ENCODE measurements at places on chromosomes 16 and 17.

- peak; percentile 33 for DNase-seq
Observed at GRCh38 chr17:75848523-75849278, 4.5 kb upstream of the UNC13D start.

DNA sequence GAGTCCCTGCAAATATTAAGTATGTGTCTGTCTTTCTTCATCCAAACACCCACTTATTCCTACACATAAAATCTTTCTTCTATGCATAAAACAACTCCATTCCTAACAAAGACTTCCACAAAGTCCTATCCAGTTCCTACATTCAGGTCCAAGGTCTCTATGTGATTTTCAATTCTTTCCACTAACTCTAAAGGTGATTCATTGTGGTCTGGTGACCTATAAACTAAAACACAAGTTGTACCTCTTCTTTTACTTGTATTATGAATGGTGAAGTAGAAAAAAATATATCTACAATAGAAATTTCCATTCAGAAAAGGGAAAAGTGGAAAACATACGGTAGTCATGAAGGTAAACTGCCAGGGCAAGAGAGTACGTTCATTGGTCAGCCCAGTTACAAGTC lies 56.6 kb downstream of the USP32 start:
- DNase-seq, result no peak

GRCh38 chr16:3113765-3114479 lies 1.5 kb downstream of the ZNF205 start:
- DNase-seq, result no peak

GRCh38 chr16:8464979-8465378 lies 125.3 kb downstream of the TMEM114 start:
- no peak for DNase-seq

DNA sequence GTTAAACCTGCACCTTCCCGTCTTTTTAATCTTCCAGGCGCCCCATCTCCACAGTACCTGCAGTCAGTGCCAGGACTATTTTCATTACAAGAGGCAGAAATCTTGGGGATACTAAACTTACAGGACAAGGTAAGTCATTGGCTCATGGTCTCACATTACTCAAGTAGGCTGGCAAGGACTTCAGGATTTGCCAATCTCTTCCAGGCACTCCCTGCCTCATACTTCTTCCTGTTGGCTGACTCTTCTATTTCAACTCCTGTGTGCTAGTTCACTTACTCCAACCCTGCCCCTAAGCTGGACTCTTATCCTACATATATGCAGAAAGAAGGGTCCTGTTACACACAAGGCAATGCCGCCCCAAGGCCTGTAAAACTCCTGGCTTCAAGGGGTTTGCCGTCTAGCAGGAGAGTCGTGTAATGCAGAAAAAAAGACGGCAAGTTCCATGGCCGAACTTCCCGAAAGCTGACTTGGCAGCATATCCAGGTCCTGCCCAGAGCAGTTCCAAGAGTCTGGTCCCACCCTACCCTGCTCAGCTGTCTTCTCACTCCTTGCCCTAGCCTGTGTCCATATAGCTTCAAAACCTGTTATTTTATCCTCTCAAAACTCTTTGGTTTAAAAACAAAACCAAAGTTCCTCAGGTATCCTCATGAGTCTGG lies 14.8 kb downstream of the ERN1 start:
- no peak for DNase-seq

DNA sequence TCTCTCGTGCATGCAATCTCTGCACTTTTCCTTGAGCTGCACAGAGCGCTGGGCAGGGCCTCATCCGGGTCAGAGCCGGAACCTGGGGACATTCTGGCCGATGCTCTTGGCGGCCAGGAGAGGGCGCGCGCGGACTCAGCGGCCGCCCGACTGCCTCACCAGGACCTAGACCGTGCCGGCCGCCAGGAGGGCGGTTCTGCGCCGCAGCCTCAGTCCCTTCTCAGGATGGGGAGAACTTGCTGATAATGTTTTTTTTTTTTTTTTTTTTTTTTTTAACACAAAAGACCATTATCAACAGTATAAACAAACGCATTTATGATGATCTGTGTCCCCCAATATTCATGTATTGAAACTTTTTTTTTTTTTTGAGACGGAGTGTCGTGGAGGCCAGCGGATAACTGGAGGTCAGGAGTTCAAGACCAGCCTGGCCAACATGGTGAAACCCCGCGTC lies 8.1 kb upstream of the FLYWCH2 start:
- peak; percentile 78 for DNase-seq

DNA sequence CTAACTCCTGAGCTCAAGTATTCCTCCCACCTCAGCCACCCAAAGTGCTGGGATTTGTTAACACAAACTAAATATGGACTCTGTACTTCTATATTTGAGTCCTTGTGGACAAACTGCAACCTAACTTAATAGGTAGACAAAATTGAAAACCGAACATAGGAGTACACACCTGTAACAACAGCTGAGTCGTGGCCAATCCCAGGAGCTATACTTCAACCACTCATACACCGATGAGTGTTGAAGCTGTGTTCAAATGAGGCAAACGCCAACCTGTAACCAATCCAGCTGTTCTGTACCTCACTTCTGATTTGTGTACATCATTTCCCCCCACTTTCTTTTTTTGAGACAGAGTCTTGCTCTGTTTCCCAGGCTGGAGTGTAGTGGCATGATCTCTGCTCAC lies 471.5 kb upstream of the C16orf82 start:
- DNase-seq, result no peak

DNA sequence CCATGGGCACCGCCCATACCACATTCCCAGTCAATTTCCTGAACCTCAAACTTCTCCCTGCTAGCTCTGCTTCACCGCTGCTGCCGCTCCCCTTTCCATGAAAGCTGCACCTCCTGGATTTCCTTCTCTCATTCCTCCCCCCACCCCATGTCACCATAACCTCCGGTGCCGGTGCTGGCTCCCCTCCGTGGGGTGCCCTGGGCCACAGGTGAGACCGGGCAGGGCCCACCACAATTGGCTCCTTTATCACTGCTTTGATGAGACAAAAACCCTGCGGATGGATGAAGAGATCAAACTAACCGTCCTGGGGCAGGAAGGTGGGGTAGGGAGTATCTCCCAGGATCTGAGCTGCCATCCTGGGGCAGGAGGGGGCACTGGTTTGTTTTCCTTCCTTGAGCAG lies 111.3 kb upstream of the LHX1 start:
- DNase-seq, result no peak

GRCh38 chr16:2724816-2725348 lies 4.9 kb upstream of the PRSS27 start:
- no peak for DNase-seq

DNA sequence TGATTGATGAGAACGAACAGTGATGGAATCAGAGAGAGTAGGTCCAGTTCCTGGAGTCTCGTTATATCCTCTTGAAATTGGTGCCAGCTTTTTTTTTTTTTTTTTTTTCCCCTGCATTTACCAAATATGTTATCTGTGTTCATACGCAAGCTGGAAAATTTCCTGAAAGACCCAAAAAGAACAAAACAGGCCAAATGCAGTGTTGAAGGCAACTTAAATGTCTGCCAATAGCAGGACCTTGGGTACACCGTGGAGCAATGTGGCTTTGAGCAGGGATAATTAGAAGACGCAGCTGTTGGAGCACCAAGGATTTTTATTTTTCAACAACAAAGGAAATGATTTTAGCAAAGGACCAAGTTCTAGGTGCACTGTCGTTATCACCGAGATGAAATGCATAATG lies 105.0 kb downstream of the ABCC6 start:
- DNase-seq, result no peak

GRCh38 chr16:2782583-2783351 lies 4.6 kb downstream of the PRSS33 start:
- no peak for DNase-seq

- DNase-seq, result no peak
Observed at GRCh38 chr16:56341656-56342399, 83.5 kb downstream of the AMFR start.

DNA sequence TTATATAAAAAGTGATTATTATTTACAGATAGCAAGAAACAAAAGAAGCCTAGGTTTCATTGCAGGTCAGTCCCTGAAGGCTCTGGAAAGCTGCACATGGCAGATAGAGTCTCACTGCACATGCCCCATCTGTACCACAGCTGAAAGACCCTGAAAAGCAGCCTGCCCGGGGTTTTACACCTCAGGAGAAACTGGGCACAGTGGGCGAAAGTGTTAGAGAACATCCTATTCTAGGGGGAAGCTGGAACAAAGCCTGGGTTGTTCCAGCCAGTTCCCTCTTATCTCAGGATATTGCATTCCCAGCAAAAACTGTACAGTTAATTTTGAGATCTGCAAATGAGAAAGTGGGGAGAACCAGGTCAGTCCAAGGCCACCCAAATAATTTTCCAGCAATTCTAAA lies 419.7 kb downstream of the CNTNAP4 start:
- no peak for DNase-seq

DNA sequence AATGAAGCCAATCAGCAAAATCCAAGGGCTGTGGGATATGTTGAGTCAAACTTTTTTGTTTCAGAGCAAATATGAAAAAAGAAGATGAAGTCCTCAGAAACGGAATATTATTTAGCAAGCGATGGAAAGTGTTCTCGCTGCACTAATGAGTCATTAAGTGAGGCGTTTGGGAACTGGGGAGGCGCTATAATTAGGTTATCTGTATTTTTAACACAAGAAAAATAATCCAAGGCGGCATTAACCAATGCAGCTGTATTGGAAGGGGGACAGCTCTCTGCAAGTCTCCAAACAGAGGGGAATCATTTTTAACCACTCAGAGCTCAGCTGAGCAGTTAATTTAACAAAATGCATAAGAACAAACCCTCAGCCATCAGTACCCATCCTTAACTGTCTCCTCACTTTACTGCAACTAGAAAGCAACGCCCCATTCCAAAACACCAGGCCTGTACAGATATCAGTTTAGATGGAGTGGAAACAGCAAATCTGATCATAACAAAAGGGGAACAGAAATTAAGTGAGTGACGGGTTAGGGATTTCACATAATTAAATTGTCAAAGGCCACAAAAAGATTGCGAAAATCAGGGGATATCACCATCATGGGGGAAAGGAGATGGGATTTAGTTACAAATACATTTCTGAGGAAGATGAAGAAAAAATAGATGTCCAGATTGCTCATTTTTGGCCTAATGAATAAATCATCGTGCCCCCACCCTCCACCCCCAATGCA lies 211.0 kb upstream of the TOX3 start:
- no peak for DNase-seq

All from GM06990 (cell line).